ENCODE measurements at places on chromosomes 16 and 17.

- peak; percentile 60 for DNase-seq
These were observed 20.0 kb upstream of the HERPUD1 start for GRCh38 chr16:56911771-56912571.

GRCh38 chr17:73744411-73744810 is 100.2 kb upstream of the SDK2 start:
- DNase-seq: no peak

DNA sequence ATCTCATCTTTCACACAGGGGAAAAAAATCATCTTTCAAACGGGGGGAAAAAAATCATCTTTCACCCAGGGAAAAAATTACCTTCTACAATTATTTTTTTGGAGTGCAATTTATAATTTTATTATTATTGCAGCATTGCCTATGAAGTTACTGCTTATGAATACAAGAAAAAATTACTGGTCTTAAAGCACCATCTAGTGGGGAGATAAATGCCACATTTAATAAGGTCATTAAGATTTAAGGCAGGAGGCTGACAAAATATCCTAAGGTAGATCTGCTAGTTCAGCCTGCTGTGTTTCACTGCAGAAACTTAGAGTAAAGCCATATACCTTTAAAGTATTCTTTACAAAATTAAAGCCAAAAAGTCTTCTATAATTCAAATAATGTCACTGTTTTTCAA is 13.7 kb downstream of the SHCBP1 start:
- DNase-seq: no peak

DNA sequence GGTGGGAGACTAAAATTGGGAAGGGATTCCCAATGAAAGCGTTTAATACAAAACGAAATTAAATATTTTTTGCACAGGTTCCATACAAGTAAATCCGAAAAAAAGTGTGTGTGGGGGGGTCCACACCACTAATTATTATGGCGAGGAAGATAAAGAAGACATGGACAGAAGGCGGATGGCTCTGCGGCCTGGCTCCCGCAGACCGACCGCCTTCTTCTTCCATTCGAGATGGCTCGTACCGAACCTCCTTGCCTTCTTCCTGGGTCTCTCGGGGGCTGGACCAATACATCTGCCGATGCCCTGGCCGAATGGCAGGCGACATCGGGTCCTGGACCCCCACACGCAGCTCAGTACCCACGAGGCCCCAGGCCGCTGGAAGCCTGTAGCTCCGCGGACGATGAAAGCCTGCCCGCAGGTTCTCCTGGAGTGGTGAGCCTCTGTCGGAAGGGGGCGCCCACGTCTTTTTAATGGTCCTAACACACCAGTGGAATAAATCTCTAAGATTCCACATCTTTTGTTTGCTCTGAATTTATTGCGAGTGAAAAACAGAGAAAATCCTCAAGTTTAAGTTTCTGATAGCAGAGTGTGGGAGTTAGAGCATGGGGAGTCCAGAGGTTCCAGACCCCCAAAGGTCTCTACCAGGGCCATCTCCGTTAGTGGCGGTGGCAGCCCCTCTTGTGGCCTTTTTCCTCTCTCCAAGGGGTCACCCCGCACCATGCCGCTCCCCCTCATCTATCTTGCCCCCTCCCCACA is 1.4 kb downstream of the PRAC2 start:
- peak; percentile 57 for DNase-seq

- no peak for DNase-seq
These were observed 19.3 kb downstream of the CHMP6 start for GRCh38 chr17:81010935-81011334.

- no peak for DNase-seq
These were observed 124.0 kb downstream of the ABCC6 start for GRCh38 chr16:16099320-16099719.

GRCh38 chr16:73306901-73307413 is 259.0 kb upstream of the ZFHX3 start:
- DNase-seq: no peak

DNA sequence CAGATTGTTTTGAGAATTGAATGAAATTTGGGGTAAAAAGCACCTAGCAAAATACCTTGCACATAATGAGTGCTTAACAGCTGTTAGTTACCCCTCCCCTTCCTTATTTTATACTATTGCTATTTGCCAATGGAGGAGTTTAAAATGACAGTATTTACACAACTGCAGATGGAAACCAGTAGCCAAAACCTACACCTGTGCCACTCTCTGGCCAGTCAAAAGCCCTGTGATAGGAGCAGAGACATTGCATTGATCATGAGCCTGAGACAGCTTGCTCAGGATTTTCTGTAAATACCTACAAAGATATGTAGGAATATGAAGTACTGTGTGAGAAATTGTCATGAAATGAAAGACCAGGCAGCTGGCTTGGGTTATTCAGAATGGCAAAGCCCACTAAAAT is 115.3 kb upstream of the HLF start:
- DNase-seq: no peak

DNA sequence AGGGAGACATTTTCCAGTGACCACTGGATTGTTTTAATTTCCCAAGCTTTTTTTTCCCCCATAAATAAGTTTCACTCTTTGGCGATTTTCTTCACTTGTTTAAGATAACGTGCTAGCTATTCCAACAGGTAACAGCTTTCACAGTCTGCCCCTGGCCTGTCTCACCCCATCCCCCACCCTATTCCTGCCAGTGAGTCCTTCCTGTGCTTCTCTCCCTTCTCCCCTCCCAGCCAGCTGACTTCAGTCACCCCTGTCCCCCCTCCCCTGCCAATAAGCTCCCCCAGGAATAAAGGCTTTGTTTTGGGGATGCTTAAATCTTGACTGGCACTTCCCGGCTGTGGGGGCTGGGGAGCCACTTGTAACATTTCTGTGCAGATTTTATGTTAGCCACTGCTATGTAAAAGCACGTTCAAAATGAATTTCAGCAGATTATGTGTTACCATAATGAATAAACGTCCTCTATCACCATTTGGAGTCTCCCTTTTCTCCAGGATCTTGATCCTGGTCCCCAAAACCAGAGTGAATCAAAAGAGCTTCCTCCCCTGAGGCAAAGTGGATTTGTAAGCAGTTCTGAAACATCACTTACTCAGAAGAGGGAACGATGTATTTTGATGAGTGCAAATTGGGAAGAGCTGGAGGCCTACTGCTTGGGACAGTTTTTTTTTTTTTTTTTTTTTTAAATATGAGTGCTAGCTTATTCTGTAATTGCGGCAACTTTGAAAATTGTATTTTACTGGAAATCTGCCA is 58.2 kb downstream of the IGF2BP1 start:
- DNase-seq: no peak

- DNase-seq: no peak
These were observed 19.5 kb downstream of the N4BP1 start for GRCh38 chr16:48590476-48590875.

GRCh38 chr17:81566461-81567126 is 14.4 kb upstream of the FAAP100 start:
- DNase-seq: no peak

- peak; percentile 75 for DNase-seq
These were observed 17.5 kb upstream of the SPNS2 start for GRCh38 chr17:4480929-4481898.

DNA sequence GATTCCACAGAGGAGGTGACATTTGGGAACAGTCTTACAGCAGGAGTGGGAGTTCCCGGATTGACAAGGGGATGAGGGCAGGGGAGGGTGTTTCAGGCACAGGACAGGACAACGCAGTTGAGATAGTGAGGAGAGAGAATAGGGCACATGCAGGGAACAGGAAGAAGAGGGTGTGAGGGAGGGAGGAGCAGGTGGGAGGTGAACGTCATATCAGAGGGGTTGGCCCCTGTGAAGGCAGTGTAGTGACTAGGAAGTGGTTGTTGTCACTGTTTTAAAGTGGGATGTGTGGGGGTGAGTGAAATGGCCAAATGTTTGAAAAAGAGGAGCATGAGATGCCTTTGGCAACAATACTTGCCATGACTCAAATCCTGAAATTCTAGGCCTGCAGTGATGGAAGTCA is 12.2 kb downstream of the PRKCB start:
- no peak for DNase-seq

DNA sequence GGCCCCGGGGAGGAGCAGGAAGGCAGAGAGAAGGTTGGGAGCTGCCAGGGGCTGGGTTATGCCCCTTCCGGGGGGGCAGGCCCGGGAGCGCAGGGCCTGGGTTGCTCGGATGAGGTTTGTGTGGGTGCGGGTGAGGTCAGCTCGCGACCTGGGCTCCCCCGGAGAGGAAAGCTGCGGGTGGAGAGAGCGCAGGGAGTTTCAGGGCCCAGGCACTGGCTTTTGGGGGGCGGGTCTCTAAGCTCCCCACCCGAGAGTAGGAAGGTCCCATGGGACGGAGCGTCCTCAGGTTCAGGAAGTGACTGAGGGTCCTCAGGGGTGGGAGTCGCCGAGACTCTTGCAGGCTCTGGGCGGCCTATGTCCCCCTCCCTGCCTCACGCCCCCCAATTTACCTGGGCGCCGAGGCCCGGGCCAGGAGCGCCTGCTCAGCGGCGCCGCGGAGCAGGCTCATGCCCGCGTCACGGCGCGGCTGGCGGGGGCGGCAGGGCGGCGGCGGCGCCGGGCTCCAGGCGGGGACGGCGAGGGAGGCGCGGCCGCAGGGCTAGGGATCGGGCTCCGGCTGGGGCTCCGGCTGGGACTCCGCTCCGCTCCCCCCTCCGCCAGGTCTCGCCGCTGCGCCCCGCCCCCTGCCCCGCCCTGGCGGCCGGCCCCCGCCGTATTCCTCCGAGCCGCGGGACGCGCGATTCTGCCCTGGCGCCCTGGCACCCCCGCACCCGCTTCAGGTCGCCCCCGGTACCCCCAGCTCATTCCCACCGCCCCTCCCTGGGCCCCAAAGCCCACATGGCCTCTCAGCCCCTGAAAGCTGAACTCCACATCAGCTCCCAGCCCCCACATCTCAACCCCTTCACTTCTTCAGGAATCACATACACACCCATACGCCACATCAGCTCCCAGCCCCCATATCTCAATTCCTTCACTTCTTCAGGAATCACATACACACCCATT is at the start of gene DOK4:
Gene DOK4, minus strand, starts transcription at position 578 of the 942 bp plus-strand sequence. CDS start 6,986 bp downstream, outside the sequence.
- peak; percentile 93 for DNase-seq

- no peak for DNase-seq
These were observed 76.4 kb downstream of the KCNJ12 start for GRCh38 chr17:21452377-21453143.

GRCh38 chr16:85172455-85173145 is 60.3 kb upstream of the CIBAR2 start:
- no peak for DNase-seq

GRCh38 chr17:39486242-39486641 is 25.0 kb downstream of the CDK12 start:
- no peak for DNase-seq

DNA sequence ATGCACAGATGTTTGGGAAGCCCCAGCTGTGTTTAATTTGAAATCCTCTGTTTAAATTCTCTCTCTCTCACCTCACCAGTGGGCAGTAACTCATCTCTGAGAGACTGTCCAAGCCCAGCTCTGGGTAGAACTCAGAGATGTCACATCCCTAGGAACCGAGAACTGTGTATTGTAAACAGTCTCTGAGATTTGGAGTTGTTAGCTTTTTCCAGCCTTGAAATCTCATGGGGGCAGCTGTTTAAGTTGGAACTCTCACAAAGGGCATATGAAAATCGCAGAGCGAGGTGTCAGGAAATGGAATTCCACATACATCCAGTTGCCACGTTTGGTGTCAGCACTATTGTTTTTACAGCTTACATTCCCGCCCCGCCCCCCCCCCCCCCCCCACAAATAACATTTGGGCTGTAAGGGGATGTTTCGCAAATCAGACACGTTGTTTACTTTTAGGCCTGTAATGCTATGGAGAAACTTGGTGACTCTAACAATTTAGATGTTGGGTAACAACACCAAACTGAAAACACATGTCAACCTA is 34.3 kb downstream of the VPS35L start:
- no peak for DNase-seq

- DNase-seq: no peak
These were observed 14.7 kb downstream of the MPG start for GRCh38 chr16:92431-93339.

DNA sequence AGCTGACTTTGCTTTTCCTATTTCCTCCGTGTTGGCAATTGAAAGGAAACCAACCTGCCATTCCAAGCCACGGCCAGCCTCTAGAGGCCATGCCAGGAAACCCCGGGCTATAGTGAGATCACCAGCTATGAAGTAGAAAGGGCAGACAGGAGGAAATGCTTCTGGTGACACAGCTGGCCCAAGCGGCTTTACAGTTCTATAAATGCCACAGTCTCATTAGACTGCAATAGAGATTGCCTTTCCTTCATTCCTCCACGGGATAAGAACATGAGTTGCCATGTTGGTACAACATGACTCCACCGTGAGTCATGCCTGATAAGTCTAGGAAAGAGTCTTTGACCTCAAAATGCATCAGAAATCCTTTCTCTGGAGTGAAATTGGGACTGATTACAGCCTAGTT is 384.9 kb downstream of the GRIN2A start:
- DNase-seq: no peak

GRCh38 chr16:85994492-85995490 is 95.8 kb downstream of the IRF8 start:
- DNase-seq: no peak

DNA sequence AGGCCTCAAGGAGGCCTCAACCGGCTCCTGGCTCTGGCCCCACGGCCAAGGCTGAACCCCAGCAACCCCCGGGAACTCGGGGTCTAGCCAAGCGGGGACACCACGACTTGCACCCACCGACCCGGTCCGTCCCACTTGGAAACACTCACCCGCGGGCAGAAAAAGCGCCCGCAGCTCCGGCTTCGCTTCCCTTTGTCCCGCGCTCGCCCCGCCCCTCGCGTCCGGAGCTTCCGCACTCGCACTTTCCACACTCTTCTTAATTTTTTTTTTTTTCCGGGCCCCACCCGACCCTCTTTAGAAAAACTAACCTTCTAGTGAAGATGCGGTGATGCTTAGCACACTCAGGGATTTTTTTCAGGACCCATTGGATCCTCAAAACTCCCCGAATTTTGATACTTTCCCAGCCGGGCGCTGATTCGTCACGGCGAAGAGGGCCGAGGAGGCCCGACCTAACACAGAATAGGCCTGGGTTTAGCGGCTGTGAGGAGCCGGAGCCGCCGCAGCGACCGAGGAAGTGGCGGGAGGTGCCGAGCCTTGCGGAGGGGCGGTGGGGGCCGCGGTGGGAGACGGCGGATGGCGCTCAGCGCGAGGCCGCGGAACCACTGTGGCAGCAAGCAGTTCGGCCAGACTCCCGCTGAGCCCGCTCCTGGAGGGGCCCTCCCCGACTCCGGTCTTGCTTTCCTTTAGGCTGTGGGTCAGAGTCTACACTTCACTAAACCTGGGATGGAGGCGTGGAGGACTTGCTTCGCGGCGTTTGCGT is at the start of gene SMARCE1:
Gene SMARCE1, minus strand, starts transcription at position 195 of the 760 bp plus-strand sequence. CDS start 2,016 bp downstream, outside the sequence.
- peak; percentile 58 for DNase-seq

GRCh38 chr16:89907055-89907814 is 11.4 kb upstream of the MC1R start:
- DNase-seq: no peak

GRCh38 chr17:6488008-6488539 is 43.8 kb downstream of the PIMREG start:
- no peak for DNase-seq

DNA sequence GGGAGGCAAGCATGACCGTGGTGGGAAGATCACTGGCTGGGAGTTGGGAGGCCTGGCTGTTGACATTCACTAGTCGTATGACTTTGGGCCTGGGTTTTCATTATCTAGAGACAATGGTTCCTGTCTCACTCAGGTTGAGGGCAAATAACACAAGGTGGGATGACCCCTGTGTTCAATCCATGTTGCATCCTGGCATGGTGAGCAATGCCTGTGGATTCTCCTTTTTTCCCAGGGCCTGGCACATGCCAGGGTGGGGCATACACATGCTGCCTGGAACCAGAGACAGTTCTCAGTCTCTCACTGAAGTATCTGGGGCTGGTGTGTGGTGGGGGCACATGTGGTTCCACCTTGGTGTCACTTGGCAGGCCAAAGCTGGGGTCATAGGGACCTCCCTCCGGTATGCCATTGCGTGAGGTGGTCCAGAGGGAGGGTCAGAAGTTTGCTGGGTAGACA is 5.4 kb downstream of the THRA start:
- DNase-seq: no peak

- peak; percentile 40 for DNase-seq
These were observed 21.2 kb downstream of the SMG6 start for GRCh38 chr17:2282297-2282873.
